ENCODE measurements at places on chromosomes 6 and 20.
A peak's percentile ranks its signal among the peaks of the same experiment; 100 is the strongest.

DNA sequence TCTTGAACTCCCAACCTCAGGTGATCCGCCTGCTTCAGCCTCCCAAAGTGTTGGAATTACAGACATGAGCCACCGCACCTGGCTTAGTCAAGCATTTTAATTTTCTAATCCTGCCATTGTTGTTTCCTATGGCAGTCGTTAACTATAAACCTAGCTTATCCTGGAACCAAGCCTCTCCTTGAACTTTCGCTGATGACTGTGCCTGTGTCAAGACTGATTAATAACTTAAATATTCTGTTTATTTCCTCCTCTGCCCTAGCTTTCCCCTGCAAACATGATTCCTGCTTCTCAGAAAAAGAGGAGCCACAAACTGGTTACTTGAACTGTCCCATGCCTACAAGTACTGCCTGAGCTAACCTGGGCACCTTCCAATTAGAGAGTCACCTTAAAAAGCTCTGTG lies 1.5 kb downstream of the VNN1 start:
- DNase-seq = no peak

GRCh38 chr6:90758741-90759140 lies 171.9 kb upstream of the MAP3K7 start:
- DNase-seq = no peak

DNA sequence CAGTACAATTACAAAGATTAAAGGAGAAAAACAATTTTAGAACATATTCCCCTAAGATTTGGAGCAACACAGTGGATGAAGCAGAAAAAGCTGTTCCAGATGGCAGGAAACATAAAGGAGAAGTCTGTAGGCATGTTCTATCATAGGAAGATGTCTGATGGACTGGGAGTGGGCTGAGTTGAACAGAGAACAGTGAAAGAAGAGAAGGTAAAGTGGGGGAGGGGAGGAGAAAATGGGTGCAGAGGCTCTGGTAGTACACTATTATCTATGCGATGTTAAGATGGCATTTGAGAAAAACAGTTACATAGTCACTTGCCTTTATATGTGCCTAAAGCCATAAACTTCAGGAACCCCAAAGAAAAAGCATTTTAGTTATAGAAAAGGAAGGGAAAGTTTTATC lies 4.2 kb upstream of the PHIP start:
- no peak for DNase-seq

DNA sequence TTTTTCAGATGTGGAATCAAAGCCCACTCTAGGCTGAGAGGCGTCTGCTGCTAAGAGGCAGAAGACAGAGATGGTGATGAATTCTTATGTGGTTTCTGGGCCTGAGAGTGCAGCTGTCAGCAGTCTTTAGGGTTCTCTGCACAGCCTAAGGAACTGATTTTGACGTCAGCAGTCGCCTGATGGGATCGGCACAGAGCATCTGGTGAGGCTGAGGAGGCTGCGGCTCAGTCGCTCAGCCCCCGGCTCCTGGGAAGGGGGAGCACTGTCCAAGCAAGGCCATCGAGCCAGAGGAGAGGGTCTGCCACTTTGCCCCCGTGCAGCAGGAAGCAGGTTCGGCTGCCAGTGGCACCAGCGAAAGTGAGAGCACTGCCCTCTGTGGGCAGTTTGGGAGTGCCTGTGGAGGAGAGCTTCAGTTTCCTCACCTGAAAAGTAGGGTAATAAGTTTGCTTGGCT lies 92.5 kb downstream of the TCP11 start:
- peak; percentile 81 for DNase-seq

DNA sequence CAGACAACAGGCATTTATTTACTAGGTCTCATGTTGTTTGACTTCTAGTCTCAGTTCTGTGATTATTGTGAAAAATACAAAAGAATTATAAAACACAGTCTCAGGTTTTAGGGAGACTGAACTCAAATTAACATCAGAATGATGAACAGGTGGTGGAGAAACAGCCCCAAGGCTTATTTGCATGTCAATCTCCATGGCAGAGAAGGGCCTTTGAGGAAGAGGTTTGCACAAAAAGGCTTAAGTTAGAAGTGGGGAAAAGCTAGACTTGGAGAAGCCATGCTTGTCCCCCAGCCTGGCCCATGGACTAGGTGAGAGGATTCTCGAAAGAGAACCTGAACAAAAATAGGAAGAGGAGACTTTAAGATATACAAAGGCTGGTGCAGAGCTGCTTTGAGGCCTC lies 183.3 kb downstream of the EDN1 start:
- DNase-seq = no peak

DNA sequence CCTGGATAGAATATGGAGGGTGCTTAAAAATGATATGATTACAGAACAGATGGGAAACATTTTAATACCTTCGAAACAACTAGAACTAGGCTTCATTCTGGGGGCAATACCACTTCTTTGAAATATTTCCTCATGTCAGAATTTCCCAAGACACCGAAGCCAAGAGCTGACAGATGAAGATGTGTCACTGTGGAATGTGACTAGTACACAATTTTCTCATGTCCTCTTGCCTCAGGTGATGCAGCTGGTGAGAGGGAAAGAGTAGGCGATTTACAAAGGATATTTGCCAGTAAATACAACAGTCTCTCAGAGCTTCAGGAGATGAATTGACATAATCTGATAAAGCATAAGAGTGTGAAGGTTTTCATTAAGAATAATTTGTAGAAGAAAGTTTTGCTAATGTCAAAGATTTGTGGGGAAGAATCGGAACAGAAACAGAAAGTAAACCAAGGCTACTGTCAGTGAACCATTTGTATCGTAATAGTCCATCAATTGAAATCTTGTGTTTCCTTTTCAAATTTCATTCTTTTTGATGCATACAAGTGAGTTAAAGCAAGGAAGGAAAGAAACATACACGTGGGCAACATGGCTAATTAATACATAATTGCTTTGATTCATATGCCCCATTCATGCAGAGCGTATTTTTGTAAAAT lies 164.7 kb upstream of the CCN2 start:
- no peak for DNase-seq

DNA sequence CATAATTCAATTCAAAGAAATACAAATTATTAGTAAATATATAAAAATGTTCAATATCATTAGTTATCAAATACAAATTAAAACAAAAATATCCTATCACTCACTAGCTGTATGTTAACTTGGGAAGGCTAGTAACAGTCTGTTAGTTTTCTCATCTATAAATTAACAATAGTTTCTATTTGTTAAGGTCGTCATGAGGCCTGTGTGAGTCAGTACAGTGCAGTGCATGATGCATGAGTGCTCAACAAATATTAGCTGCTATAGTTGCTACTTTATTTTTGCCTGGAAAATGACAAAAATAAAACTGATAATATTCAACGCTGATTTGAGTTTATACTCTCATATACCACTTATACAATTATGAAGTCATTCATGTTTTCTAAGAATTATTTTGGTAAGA lies 401.6 kb upstream of the RUNX2 start:
- no peak for DNase-seq

- DNase-seq = no peak
Observed at GRCh38 chr6:134315974-134316441, 1.9 kb downstream of the SGK1 start.

GRCh38 chr6:53672237-53672636 lies 6.7 kb upstream of the KLHL31 start:
- DNase-seq = no peak

GRCh38 chr6:127263481-127263880 lies 3.2 kb upstream of the RNF146 start:
- no peak for DNase-seq

GRCh38 chr20:42082611-42083010 lies 464.4 kb upstream of the CHD6 start:
- no peak for DNase-seq

DNA sequence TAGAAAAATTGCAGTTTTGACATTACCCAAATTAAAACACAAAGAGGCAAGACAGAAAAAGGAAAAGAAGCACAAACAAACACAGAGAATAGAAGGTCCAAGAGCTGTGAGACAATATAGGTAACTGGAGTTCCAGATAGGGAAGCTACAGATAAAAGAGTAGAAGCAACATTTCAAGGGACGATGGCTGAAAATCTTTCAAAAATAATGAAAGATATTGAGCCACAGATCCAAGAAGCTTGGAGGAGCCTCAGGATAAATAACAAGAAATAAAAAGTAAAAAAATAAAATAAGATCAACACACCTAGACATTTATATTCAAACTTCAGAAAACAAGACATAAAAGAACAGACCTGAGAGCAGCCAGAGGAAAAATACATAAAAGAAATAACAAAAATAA lies 164.9 kb downstream of the FNDC1 start:
- DNase-seq = no peak

- DNase-seq = no peak
Observed at GRCh38 chr6:71721642-71722041, 164.7 kb upstream of the RIMS1 start.

DNA sequence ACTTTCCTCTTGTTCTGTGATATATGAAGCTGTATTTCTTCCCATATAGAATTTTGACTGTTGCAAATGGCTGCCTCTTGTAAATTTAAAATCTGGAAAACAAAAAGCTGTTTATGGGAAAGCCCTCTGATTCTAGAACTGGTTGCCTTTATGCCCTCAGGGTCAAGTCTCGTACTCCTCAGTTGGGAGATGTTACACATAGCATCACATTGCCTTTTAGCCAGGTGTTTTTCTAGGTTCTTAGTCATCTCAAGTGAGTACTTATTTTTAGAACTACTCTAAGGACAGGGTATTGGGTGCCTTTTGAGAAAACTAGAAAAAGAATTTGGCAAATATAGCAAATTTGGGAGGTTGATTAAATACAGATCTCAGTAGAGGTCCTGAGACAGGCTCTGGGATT lies 58.5 kb downstream of the ANKS1A start:
- no peak for DNase-seq

GRCh38 chr6:148263010-148263409 lies 79.6 kb upstream of the SASH1 start:
- peak; percentile 60 for DNase-seq

DNA sequence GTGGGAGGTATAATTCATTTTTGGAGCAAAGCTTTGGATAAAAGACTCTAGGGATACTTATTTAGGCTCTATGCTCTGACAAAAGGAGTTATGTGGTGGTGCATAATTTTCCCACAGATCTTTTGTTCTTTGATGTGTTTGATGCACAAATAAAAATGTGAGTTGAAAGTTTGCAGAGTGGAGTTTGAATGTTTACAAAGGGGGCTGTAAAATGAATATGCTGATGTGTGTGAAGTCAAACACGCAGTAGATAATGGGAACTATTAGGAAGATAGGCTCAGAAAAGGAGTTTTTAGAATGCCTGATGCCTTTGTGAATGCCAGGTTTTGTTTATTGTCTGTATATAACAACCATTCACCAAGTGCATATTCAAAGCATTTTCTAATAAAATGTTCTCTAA lies 545.0 kb upstream of the EPHA7 start:
- DNase-seq = no peak

DNA sequence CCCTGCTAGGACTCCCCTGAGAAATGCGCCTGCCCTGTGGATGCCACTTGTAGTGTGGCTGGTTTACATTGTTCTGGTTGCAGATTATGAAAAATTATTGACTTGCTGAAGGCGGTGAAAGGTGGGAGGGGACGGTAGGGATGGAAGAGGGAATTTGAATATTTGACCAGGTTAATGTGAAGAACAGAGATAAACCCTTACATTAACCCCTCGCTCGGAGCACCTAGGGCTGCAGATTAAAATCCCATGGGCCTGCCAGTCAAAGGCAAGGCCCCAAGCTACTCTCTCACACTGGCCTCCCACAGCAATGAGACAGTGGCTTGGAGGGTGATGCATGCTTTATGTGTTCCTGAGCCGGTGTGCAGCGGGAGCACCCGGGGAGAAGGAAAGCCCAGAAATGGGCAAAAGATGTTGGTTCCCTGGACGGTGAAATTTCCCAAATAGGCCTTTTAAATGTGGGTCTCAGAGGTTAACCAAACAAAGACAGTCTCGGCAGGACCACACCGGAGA lies 2.5 kb downstream of the FOXF2 start:
- no peak for DNase-seq

DNA sequence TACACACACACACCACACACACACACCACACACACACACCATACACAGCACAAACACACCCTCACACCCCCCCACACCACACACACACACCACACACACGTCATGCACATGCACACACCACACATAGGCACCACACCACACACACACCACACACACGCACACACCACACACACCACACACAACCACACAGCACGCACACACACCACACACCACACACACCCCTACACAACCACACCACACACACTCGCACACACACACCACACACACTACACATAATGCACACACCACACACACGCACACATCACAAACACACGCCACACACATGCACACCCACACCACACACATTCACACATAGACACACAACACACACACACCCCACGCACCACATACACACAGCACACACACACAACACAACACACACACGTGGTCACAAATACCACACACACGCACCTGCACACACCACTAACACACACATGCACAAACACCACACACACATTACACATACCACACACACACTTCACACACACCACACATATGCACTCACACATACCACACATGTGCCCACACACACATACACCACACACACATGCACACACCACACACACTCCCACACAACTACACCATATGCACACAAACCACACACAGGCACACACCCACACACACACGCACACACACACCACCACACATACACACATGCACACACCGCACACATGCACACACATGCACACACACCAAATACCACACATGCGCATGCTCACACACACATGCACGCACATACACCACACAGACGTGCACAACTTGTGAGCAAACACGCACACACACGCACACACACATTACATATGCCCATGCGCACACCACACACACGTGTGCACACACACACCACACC lies 9.4 kb upstream of the ACSS1 start:
- no peak for DNase-seq

GRCh38 chr6:95228636-95229035 lies 348.7 kb upstream of the MANEA start:
- no peak for DNase-seq

DNA sequence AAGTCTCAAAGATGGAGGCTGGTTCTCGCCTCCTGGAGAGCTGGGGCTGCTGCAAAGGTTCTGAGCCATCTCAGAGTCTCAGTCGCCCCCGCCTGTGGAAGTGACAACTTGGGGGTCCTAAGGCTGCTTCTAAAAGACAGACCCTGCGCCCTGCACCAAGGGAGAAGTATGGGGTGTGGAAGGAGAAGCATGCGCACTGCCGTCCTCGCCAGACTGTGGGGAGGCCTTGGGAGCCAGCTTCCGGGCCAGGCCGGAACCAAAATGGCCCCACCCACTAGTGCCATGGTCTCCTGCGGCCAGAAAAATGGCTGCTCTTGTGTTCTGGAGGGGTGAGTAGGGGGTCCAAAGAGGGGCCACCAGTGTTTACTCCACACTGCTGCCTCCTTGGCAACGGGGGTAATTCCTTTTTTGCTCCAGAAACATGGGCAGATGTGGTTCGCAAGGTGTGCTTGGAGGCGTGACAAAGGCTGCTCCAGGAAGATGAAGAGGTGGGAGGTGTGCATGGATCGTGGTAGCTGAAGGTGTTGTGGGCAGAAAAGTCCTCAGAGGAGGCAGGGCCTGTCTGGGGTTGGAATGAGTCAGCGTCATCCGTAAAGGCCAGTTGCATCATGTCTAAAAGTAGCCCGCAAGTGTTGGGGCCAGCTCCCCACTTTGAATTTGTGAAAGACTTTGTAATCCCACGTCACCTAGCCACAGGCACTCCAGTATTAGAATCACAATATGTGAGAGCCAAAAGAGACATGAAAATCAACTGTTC lies 329.8 kb upstream of the SOX4 start:
- peak; percentile 62 for DNase-seq
